ENCODE measurements at places on chromosomes 5 and 9.

DNA sequence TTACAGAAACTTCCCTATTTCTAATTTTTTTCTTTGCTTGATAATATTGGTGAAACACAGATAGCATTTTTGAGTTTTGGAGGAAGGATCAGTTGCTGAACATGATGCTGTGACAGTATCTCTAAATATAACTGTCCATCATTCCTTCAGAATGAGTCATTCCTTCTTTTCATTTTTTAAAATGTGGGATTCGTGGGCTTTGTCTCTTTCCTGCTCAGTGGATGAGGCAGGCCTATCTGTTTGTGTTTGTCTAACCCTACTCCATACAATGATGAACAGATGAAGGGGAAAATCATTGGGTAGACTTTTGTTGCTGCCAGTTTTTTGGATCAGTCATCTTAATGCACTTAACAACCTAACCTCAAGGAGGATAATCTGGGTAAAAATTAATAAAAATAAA lies 15.7 kb upstream of the OR13C8 start:
- no peak for DNase-seq

DNA sequence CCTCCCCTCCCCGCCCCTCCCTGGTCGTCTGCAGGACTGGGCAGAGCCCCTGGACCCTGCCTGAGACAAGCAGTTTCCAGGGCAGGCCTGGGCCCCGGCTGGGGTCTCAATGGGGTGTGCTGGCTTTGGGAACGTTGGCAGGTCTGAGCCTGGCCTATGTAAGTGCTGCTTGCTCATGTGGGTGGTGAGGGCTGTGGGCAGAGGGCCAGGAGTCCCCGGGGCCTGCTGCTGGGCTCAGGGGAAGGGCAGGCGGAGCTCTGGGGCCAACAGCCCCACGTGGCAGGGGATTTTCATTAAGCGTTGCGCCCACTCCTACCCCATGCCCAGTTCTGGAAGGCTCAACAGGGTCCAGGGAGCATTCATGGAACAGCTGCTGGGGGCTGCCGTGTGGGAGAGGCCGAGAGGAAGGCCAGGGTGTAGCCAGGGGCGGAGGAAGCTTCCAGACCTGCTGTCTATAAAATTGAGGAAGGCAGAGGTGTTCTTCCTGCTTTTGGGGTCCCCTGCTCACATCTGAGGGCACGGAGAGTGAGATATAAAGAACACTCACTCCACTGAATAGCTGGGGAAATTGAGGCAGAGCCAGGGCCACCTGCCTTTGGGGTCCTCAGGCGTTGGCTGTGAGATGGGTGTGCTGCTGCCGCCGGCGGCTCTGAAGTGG lies 32.5 kb downstream of the RXRA start:
- no peak for DNase-seq

DNA sequence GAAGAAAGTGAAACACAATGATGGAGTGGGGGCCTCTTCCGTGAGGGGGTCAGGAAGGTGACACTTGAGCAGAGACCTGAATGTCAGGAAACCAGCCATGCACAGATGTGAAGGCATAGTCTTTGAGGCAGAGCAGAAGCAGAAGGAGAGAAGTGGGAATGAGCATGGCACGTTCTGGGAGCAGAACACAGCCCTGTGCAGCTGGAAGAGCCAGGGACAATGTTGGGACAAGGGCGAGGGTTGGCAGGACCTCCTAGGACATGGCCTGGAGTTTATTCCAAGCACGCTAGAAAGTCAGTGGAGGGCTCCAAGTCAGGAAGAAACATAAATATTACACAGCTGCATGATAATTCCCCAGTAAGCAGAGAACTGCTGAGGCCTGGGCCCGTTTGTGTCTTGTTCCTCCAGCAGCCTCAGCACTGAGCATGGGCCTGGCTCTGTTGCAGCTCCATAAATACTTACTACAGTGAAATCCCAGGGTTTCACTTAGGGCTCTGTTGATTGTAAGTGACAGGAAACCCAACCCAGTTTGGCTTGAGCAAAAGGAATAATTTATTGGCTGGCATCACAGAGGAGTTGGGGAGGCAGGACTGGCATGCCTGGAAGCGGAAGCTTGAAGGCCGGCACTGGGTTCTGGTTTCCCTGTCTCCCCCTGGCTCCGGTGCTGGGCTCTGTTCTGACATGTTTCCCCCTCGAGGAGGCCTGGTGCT lies 66.2 kb downstream of the MVB12B start:
- DNase-seq, result no peak

- DNase-seq, result no peak
These were observed 237.8 kb downstream of the ARRDC3 start for GRCh38 chr5:91145333-91145620.

Data from WTC11 (cell line).